Activated CD4-positive, alpha-beta memory T cell treated with anti-CD3 and anti-CD28 coated beads, Interleukin-2, amount 10 ng/mL, durations not matched to agents 7 days and 5 days (primary cell): ENCODE measurements at places on chromosomes 13 and 19.

- no peak for DNase-seq
Observed at GRCh38 chr13:24763596-24764275, at the start of gene RNF17. Gene RNF17, plus strand, starts transcription at chr13:24764169. Its CDS starts 35 bp downstream, at chr13:24764204.

DNA sequence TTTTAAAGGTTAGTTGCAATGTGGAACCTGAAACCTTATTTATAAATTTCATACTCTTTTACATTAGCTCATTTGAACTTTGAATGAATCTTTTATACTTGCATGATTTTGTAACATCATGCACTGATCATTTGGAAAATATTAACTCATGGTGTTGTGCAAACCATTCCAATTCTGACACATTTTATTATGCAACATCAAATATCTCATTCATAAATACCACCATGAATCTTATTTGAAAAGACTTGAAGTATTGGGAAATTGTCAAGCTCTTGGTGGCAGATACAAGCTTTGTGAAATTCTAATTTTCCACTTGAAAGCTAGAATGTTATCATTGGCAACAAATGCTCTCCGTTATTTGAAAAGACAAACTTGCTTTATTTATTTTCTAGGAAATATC is 379.9 kb upstream of the PCDH20 start:
- DNase-seq: no peak

DNA sequence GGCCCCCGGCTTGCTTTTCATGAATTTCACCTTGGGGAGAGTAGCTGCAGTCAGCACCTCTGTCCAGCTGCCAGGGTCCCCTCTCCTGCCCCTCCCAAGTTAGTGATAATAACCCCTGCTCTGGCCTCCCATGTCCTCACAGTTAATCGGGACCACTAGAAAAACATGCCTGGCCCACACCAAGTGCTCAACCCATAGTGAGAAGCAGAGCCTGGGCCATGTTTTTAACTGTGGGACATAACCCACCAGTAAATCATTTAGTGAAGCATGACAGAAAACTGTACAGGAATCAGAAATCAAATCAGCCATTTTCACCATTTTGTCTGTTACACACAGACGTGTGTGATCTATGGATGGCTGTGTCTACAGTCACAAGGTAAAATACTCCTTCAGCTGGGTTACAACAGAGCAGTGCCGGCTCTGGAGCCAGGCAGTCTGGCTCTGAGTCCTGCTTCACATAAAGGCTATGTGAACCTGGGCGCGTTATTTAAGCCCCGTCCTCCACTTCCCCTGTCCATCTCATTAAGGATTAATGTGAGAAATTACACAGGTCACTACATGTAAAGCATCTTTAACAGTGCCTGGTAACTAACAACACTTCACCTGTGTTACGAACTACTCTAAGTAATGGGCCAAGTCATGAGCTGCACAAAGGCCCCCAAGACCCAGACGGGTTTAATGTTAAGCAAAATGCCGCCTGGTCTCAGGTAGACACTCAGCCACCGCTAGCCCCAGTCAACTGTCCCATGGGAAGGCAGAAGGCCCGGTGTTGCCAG is 7.6 kb upstream of the ECH1 start:
- no peak for DNase-seq

DNA sequence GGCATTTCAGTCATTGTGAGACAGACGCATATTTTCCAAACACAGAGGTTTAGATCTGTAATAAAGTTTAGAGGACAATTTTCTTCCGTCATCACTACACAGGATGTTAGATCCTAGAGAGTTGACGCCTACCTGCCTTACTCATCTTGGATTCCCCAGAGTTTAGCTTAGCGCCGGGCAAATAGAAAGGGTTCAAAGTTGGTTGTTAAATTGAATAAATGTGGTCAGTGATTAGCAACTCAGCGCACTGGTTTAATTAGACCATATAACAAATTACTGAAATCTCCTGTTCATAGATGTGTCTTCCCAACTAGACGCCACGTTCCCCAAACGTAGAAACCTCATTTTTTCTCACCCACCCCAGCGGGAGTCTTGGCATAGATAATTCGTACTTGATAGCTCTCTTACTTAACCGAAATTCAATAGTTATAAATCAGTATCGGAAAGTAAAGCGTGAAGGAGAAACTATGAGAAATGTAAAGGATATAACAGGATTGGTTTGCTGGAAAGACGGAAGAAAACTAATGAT is 726 bp upstream of the UFM1 start:
- no peak for DNase-seq

GRCh38 chr19:49502866-49503581 is 6.8 kb downstream of the RPS11 start:
- DNase-seq: peak; percentile 63

DNA sequence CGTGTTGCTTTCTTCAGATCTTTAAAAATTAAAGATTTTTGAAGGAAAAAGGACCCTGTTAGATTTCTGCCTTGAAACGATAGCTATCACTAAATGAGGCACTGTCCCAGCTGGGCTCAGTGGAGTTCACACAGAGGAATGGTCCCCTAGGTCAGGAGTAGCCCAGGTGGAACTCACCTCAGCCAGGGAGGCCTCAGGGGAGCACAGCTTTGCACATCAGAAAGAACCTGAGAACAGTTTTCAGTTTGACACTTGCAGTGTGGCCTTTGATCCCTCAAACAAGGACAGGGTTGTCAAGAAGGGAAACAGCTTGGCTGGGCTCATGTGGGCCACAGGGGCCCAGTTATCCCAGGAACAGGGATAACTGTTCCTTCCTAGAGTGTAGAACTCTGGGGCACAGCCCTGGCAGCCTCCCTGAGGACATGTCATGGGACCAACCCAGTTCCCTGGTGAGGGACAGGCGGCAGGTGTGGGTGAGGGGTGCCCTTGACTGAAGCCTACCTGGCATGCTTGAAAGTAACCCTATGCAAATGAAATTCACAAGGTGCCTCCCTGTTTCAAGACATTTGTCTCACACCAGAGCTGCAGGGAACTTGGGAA is 59.4 kb downstream of the CHST8 start:
- no peak for DNase-seq
